ENCODE measurements at places on chromosomes 6 and 20.

- DNase-seq, result no peak
These were observed 110.3 kb downstream of the UNC5CL start for GRCh38 chr6:40928763-40929162.

DNA sequence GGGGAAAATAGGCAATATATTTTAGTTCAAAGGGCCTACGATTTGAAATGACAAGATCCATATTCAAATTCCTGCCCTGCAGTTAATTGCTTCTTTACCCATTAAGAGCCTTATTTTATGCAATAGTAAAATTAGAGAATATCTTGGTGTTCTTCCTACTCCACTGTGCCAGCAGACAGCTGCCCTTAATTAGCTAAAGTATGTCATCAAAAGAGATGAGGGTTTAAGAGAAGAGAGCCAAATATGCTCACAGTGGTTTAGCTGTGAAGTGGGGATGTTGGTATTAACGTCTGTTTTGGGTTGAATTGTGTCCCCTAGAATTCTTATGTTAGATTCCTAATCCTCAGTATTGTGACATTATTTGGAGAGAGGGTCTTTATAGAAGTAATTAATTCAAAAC, 148.1 kb downstream of the MOXD1 start:
- DNase-seq, result no peak

DNA sequence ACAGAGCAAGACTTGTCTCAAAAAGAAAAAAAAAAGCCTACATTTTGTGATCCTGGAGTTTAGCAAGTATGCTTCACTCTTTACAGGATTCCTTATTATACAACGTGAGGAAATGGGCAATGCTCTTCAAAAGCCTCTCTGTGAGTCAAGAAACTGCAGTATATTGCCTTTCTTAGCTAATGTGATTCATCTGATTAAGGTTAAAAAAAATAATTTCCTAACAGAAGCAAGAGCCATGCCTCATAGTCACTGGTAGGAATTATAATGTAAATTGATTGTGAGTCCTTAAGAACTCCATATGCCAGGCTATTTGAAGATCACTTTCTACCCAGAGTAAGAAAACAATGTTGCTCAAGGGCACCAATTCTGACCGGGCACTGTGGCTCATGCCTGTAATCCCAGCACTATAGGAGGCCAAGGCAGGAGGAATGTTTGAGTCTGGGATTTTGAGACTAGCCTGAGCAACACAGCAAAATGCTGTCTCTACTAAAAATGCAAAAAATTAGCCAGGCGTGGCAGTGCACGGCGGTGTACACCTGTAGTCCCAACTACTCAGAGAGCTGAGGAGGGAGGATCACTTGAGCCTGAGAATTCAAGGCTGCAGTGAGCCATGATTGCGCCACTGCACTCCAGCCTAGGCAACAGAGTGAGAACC, 43.3 kb downstream of the SLC26A8 start:
- no peak for DNase-seq

DNA sequence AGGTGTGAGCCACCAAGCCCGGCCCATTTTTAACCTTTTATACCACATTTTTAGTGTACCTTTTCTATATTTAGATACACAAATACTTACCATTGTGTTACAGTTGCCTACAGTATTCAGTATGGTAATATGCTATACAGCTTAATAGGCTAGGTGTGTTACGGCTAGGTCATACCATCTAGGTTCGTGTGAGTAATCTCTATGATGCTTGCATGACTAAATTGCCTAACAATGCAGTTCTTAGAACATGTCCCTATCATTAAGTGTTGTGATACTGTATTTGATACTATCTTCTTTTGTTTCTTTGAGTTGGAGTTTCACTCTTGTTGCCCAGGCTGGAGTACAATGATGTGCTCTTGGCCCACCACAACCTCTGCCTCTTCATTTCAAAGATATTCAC, 387.7 kb upstream of the SASH1 start:
- no peak for DNase-seq

GRCh38 chr20:53175135-53175780, 203.1 kb downstream of the TSHZ2 start:
- DNase-seq, result no peak

DNA sequence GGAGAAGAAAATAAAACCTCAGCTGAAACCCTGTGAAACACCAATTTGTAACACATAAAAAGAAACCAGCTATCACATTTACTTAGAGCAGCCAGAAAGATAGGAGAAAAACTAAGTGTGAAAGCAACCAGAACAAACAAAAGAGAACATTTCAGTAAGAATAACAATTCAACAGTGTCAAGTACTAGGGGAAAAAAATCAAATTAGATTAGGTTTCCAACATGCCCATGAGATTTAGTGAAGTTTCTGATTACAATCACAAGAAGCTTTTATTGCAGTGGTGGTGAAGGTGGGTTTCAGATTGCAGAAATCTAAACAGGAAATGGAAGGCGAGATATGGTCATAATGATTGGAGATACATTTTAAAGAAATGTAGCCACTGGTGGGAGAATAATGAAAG, 22.1 kb upstream of the TRDN start:
- no peak for DNase-seq

DNA sequence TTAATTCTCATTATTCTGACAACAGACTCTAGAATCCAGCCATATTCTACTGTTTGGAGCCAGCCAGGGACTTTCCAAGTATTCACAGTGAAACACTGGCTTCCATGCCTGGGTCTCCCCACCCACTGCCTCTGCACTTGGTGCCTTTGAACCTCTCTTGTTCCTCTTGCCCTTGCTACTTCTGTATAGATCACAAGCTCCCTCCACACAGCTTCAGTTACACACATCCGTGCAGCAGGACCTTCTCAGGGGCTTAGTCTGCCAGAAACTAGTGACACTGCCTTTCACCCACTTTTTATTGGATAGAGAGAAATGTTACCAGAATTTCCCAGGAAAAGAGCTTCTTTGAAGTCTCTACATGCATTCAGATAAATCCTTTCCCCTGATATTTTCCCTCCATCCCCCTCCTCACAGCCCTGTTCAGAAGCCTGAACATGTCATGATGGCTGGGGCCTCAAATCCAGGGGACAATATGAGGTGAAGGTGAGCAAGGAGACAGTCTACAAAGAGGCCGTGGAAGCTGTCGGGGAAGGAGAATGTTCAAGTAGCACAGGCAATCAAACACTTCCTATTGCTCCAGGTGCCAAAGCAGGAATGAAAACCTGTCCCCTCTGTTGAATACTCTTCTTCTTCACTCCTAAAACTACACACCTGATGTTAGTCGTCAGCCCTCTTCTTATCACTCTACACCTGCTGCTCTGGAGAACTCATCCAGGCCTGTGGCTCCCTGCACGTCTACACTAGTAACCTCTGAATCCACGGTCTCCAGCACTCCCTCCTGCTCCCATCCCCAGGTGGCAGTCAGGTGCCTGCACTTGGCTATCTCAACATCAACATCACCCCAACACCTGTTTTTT, 20.2 kb upstream of the HLA-DOA start:
- no peak for DNase-seq
